ENCODE measurements at places on chromosomes 11 and 22.
A peak's percentile ranks its signal among the peaks of the same experiment; 100 is the strongest.

DNA sequence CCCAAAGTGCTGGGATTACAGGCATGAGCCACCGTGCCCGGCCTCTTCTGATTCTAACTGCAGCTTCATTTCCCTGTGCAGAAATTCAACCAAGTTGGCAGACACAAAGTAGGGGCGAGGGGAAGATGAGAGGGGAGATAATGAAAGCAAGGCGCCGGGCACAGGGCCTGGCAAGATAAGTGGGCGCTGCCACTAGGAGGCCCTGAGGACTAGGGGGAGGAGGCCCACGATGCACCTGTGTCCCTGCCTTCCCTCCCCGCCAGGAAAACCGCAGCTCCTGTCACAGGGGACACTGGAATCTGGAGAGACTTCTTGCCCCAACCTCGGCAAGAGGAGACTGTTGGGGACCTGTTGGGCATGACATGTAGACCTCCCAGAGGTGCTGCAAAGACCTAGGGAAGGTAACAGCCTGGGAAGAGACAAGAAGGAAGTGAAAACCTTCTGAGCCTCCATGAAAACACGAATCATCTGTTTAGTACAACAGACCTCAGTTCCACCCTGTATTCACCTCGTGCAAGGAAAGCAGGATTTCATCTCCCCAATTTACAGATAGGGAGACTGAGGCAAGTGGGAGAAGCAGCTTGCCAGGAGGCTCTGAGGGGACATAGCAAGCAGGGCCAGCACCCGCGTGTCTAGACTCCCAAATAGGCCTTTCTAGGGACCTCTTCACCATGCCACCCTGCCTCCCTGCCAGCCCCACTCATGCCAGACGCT is 3.1 kb upstream of the LGALS1 start:
- DNase-seq: no peak

GRCh38 chr22:24310969-24311368 is 40.3 kb downstream of the SPECC1L start:
- peak; percentile 51 for DNase-seq

GRCh38 chr22:47996446-47996857 is 1234.0 kb downstream of the TBC1D22A start:
- DNase-seq: no peak

GRCh38 chr11:102267609-102268008 is 49.7 kb upstream of the BIRC3 start:
- DNase-seq: peak; percentile 84

- DNase-seq: no peak
Measured at GRCh38 chr11:108786281-108786990, 121.6 kb downstream of the DDX10 start.

GRCh38 chr22:24473284-24473683 is 21.8 kb upstream of the UPB1 start:
- no peak for DNase-seq

DNA sequence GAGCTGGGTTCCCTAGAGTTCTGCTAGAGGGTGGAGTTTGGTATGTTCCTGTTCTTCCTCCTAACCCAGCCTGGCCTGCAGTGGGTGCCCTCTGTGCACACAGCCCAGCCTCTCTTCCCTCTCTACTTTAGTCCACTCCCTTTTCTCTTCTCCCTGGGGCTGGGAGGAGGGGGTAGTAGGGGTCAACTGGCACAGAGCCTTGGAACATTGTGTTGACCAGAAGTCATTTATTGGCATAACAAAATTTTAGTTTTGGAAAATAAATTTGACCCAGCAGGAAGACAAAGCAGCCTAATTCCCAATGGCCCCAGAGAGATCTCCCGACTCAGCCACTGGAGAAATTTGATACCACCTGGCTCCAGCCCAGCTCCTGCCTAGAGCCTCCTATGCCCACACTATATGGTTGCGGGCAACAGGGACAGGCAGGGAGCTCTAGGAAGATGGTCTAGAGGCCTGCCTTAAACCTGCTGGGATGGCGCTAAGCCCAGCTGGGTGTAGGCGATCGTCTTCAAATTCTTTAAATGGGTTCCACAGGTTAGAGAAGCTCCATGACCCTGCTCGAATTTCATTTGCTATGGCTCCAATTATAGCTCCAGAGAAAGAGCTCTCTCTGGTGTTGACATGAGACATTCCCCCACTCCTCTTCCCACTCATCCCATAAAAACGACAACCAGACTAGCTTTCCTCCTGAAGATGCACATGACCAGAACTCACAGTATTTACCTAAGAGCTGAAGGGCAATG is 9.9 kb downstream of the PCSK7 start:
- peak; percentile 79 for DNase-seq

DNA sequence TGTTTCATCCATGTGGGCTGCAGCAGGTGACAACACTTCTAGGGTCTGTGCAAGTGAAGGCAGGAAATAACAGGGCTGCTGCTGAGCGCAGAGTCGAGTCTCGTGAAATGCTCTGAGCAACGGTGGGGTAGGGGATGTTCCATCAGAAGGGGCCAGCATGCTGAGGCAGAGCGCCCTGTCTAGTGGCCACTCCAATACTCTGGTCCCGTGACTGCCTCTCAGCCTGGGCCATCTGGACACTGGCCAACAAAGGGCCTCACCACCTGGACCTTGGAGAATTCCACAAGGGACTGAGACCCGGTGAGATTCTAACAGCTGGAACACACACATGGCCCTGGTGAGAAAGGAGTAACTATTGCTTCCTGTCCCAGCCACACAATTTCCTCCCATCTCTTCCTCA is 375.7 kb downstream of the SHANK2 start:
- DNase-seq: no peak

DNA sequence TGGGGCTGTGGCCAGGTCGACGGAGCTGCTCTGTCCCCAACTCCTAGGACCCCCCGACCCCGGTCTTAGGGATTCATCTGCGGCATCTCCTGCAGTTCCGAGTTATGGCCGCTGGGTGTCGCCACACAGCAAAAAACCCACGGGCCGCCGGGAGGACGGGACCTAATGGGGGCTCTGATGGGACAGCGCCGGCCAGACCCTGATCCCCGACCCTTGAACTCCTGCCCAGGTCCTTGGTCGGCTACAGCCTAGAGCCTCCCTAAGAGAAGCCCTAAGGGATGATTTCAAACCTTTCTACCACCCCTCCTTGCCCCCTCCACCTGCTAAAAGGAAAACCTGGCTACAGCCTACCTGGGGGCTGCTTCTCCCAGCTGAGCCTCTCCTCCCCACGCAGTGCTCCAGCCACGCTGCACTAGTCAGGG is 30.8 kb upstream of the LRRC10B start:
- DNase-seq: peak; percentile 43

DNA sequence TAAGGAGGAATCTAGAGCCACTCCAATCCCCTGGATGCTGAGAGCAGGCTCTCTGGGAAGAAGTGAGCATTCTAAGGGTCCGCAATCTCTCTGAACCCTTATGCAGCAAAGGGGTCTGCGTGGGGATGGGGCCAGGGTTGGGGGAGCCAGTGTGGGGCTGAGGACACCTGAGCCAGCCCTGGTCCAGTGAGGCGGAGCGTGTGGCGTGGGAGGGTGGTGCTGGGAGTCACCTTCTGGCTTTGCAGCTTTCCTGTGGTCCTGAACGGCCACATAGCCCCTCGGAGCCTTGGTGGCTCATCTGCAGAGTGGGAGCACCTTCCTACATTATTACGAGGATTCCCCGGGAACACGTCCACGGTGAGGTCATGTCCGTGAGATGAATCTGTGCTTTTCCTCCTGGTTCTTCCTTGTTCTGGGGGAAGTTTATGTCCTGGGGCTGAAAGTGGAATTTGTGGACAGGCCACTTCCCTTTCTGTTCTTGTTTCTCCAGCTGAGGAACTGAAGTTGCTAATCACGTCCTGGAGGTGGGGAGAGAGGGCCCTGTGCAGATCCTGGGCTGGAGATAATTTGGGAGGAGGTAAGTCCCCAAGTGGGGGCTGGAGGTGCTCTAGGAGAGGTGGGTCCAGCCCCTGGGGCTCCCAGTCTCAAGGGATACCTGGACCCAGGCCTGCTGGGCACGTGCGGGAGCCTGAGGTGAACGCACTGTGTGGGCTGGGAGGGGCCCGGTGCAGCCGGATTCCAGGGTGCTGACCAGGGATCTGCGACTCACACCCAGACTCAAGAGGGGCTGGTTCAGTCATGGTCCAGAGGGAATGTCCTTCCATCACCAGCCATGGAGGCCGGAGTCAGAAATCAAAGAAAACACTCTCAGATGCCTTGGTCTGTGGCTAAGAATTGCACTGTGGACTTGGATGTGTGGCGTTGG is 6.1 kb downstream of the MRGPRE start:
- DNase-seq: no peak

- peak; percentile 67 for DNase-seq
Measured at GRCh38 chr22:43992331-43992821, 31.7 kb upstream of the PARVB start.

DNA sequence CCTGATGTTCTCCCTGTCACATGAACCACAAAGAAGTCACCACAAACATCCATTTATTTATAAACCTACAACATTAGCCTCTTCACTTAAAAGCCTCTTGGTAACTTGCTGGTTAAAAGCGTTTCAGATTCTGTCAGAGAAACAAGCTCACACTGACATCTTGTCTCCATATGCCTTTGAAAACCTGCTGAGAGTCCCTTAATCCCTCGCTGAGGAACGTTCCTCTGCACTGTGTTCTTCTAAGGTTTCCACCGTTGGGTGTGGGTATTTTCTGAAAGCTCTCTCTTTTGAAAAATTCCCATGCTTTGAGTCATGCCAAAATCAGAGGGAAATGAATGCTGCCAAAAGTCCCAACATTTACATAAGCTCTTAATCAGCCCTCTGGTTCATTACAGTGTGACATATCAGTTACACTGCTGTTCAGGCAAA is 149.8 kb downstream of the CCDC34 start:
- peak; percentile 96 for DNase-seq

DNA sequence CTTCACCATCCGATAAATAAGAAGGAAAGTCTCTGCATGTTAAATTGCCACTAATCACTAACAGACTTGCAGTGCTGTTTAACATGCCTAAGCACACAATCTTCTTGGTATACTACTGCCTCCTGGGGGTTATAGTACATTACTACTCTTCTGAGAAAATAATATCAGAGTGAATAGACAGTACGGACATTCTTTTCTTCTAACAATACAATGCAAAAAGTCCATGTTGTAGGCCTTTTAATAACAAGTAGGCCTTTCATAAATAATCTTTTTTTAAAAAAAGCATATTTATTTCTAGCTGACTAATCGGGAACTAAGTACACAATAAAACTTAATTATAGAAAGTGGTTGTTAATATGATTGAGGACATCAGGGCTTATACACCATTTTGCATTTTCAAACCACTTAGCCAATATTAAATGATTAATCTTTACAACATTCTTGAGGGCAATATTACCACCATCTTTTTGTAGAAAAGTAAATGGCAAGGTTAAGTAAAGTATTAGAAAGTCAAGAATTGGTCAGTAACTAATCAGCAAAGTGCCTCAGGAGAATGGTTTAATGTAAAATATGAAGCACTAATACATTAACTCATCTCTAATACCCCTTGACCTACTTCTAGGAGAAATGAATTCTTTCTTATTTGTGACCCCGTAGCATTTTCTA is 84.7 kb downstream of the TTC28 start:
- peak; percentile 72 for DNase-seq

DNA sequence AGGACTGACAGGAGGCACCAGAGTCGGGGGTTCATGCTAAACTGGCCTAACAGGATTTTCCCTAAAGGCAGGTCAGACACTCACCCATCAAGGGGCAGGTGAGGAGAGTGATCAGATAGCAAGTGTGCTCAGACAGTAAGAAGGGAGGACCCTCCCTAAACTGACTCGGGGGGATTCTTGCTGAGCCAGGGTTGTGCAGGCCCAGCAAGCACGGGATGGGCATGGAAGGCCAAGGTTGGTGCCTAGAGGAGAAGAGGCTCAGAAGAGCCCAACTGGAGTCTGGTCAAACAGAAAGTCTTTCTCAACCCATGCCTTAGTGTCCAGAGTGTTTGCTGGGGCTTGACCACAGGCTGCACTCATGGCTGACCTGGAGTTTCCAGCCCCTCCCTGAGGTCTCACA is 6.2 kb upstream of the APOL1 start:
- DNase-seq: no peak

GRCh38 chr11:75186999-75187398 is 36.1 kb downstream of the SLCO2B1 start:
- no peak for DNase-seq

GRCh38 chr11:104728927-104729326 is 169.3 kb downstream of the CASP12 start:
- no peak for DNase-seq

GRCh38 chr11:125173556-125173955 is 9.0 kb downstream of the PKNOX2 start:
- DNase-seq: no peak

DNA sequence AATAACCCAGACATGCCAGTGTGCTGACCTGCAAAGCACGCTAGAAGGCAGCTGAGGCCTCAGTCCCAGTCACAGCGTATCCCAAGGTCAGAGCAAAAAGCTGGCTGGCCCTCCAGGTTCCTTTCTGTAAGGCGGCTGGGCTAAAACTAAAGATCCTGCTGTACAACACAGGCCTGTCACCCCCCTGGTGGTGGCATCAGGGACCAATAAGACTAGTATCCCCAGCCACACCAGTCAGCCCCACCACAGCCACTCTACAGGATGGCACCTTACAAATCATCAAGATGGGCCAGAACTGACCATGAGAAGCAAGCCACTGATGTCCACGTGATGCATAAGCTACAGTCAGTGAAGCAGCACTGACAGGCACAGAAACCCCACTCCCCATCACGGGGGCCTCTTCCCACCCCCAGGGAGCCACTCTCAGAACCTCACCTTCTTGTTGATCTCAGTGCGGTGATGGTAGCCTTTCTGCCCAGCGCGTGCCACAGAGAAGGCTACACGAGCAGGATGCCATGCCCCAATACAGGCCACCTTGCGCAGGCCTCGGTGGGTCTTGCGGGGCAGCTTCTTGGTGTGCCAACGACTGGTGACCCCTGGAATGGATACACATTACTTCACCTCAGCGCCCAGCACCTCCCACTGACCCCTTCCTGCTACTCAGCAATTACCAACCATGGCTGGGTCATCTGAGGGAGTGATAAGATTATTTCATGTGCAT is 5.0 kb downstream of the RPL3 start:
- no peak for DNase-seq

DNA sequence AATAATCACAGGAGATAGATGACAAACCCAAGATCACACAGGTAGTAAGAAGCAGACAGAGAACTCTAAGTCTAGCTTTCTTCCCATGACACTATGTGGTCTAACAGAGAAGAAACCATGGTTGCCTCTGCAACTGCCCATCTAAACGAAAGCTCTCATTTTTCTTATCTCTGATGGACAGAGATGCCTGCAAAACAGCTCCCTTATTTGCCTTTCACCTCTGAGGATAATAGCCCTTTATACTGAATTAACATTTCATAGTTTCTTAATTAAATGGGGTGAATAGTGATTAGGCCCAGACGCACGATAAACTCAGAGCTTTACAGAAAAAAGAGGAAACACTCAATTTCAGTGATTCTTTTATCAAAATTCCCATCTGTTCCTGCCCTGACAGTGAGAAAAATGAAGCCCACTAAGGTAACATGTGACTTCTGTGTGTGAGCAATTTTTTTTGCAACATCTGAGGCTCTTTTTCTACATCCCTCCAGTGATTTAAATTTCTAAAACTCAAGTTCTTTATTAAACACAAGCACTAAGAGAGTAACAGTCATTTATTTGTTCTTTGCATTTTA is 24.6 kb downstream of the OR2AG2 start:
- no peak for DNase-seq

- no peak for DNase-seq
Measured at GRCh38 chr11:80837051-80837450, 1396.2 kb upstream of the TENM4 start.

- DNase-seq: peak; percentile 99
Measured at GRCh38 chr11:12182676-12183541, 72.5 kb downstream of the MICAL2 start.

GRCh38 chr11:61709110-61709509 is 28.9 kb downstream of the DAGLA start:
- DNase-seq: no peak
